ENCODE measurements at places on chromosomes 1 and 21.

GRCh38 chr1:26471498-26472319, 531 bp upstream of the HMGN2 start:
- peak; percentile 30 for DNase-seq

DNA sequence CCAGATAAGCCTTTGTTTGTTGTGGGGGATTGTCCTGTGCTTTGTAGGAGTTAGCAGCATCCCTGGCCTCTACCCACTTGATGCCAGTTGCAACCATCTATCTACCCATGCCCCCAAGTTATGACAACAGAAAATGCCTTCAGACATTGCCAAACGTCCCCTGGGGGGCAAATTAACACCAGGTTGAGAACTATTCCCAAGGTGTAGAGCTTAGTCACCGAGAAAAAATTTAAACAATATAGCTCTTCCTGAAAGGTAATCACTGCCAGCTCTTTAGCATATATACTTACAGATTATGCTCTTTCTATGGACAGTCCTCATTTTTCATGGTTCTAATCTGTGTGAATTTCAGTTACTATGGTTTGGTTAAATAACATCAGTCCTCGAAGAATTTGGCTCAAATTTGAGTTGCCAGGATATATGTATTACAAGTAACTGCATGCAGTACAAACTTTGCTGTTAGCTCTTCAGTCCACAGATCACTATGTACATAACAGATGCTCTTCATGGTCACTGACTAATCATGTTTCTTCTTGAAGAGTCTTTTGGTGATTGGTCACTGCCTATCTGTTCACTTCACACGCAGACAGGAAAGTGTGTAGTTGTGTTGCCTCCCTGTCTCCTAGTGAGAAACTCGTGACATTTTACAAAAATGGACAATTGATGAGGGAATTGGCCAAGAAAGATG, 25.2 kb downstream of the MAPKAPK2 start:
- no peak for DNase-seq

DNA sequence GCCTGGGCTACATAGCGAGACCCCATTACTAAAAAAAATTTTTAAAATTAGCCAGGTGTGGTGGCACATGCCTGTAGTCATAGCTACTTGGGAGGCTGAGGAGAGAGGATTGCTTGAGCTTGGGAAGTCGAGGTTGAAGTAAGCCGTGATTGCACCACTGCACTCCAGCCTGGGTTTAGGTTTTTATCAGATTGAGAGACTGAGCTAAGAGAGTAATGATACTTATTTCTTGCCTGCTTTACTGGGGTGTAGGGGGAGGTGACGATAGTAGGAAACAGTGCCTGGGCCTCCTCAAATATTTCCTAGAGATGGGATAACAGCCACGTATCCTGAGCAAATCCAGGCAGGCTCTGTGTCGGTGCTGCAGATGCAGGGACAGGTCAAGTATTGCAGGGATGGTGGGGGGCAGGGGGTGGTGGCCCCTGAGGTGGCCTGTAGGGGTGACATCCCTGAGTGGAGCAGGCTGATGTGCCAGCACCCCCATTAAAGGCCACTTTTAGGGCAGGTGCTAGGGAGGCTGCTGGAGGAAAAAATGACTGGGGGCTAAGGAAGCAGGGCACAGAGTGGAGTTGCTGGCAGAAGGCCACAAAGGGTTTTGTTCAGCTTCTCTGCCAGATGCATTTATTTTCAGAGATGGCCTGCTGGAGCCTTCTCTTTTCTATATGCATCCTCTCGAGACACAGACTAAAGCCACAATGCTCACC, 130.5 kb downstream of the RHOU start:
- DNase-seq = no peak

- DNase-seq = no peak
Observed at GRCh38 chr1:19398309-19398760, 86.2 kb downstream of the SLC66A1 start.

DNA sequence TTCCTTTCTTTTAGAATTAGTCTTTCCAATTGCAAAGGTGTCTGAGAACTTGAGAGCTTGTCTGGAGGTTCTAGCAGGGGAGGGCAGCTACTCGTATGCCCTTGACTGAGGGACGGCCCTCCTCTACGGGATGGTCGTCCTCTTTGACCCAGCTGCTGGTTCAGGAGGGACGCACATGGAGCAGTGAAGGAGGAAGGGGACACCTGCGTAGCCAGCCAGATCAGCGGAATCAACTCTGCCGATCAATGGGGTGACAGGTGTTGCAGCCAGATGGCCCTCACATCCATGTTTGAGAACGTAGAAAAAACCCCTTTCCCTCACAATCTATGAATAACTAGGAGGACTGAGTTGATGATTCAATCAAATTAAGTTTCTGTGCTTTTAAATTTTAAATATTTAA, 15.7 kb upstream of the A3GALT2 start:
- no peak for DNase-seq

- no peak for DNase-seq
Observed at GRCh38 chr1:245155272-245156040, 671 bp downstream of the KIF26B start.

GRCh38 chr1:119735217-119735616, 23.5 kb downstream of the PHGDH start:
- DNase-seq = no peak

DNA sequence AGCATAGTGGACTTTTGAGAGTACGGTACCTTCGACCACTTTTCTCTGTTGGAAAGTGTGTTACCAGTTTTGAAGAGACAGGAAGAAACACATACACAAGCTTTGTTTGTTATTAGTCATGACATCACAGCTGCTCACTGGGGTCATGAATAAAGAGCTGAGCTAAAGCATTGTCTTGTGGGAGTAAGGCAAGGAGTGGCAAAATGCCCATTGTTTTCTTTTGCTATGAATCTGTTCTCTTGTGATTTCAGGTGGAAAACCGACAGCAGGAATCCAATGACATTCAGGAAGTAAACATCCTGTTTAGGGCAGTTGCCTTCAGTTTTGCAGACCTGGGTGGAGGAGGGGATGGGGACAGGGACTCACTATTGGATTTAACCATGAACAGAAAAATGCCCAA, 66.2 kb downstream of the RGL1 start:
- DNase-seq = no peak

- DNase-seq = no peak
Observed at GRCh38 chr1:84412316-84412942, 14.1 kb downstream of the DNASE2B start.

Measured in CD4-positive, alpha-beta T cell treated with Interleukin-15 for 4 hours (primary cell).